ENCODE measurements at places on chromosomes 7 and 10.

GRCh38 chr10:119087271-119087882 lies 6.8 kb upstream of the EIF3A start:
- DNase-seq, result no peak

DNA sequence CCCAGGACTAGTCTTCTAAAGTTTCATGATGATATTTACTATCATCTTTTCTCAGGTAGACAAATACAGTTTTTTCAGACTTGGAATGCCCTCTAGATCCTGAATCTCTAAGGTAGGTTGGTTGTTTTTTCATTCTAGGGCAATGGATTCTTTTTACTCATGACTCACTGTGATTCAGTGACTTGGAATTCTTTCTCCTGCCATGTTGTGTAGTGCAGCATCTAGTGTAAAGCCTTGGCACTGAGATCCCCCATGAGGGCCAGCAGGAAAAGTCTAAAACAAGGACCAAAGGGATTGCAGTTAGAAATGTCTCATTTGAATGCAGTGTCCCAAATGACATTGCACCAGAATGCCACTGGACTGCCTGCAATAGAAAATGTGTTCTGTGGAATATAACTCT lies 430.4 kb downstream of the NEBL start:
- DNase-seq, result no peak

DNA sequence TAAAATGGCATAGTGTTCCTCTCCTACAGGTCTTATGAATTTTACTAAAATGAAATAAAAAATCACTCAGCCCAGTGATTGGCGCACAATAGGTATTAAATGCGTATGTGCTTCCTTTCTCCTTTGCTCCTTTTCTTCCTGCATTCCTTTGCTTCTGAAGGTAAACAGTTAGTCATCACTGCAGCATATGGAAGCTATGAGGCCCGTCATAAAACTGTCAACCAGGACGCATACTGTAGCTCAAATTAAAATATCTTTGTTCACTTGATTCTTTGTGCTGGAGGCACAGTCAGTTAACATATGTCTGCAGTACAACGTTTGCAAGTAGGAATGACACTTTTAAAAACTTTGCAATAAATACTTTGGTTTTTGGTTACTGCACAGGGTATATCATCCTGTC lies 374.7 kb downstream of the TCERG1L start:
- no peak for DNase-seq

- no peak for DNase-seq
Measured at GRCh38 chr10:88106366-88106765, 242.9 kb downstream of the PTEN start.

DNA sequence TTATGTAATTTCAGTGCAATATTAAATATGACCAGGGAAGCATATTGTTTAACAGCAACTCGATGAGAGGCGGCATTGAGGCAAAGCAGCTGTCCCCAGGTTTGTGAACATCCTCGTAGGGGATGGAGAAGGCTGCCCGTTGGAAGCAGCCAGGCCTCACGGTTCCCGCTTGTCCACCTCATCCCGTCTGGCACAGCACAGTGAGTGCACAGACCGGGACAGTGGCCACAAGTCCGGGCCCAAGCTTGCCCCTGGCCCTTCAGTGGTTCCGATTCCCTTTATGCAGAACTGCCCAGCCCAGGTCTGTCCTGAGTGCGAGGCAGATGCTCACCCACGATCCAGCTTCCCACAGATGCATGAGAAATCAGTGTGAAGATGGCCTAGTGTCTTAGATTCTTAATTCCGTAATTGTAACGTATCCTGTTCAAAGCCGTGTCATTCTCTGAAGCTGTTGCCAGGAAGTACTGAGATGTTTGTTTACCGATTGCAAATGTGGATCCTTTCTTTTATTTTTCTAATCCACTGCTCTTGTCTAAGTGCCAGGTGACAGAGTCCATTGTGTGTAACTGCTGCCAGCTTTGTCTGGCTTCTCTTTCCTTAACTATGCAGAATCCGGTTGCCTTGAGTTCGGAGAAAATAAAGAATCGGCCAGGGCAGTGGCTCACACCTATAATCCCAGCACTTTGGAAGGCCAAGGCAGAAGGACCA lies 35.5 kb downstream of the PFKP start:
- DNase-seq, result no peak

DNA sequence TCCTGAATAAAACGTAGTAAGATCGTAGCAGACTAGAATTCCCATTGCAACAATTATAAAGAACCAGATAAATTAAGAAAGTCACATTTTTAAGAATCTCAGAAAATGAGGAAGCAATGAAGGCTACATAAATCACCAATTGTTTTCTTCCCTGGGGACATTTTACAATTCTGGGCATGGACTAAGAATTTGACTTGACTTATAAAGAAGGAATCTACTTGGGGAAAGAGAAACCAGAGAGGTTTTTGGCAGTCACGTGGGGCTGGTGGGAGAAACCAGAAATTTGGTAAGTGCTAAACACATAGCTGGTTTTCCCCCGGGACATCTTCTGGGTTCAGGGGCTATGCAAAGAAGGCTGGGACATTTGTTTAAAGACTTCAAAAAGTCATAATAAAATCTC lies 109.8 kb upstream of the IL6 start:
- DNase-seq, result no peak

- no peak for DNase-seq
Measured at GRCh38 chr7:127690806-127691205, 38.8 kb downstream of the SND1 start.

DNA sequence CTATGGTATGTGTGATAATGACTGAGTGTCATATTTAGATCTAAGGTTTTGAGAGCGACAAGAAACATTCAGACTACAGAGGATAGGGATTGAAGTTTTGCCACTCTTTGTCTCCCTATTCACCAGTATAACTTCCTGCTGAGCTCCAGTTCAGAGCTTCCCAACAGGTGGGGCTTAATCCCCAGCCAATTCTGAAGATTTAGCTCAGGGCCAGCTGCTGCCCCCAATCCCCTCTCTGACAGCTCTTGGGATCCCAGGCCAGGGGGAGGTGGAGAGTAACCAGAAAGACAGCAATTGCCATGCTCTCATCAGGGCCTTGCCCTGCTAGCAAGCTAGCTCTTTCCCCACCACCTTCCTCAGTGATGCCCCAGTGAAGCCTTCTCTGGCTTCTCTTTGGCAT lies 57.8 kb downstream of the TRIL start:
- no peak for DNase-seq

DNA sequence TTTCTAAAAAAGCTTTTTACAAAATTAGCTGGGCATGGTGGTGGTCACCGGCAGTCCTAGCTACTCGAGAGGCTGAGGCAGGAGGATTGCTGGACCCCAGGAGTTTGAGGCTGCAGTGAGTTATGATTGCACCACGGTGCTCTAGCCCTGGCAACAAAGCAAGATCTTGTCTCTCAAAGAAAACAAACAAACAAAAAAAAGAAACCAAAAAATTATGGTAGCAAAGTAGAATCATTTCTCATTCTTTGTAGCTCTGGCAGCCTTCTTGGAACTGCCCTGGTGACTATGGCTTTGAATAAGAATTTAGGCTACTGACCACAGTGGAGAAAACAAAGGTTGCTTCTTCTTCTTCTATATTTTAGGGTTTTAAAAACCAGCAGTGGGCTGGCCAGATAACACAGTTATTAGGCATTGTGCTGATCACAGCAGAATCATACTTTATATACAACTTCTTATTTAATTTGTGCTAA lies 41.9 kb upstream of the PRKAR2B start:
- no peak for DNase-seq

DNA sequence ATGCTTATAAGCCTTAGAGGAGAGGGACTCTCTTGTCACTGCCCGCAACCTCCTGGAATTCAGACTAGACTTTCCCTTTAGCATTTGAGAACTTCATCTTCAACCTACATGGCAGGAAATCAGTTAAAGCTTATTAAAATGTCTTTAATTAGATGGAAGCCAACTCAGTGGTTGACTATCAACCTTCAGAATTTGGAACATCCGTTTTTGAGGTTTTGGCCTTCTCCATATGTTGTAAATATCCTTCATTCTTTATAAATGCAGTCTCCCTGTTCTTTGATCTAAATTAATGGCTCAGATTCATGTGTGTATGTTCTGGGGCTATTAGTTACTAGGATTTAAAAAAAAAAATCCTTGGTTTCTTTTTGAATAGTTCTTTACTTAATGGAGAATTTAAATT lies 85.0 kb downstream of the ANKRD61 start:
- DNase-seq, result no peak

GRCh38 chr7:111787099-111787498 lies 224.8 kb upstream of the IMMP2L start:
- no peak for DNase-seq

GRCh38 chr7:140640060-140640637 lies 464 bp downstream of the DENND2A start:
- DNase-seq, result no peak

DNA sequence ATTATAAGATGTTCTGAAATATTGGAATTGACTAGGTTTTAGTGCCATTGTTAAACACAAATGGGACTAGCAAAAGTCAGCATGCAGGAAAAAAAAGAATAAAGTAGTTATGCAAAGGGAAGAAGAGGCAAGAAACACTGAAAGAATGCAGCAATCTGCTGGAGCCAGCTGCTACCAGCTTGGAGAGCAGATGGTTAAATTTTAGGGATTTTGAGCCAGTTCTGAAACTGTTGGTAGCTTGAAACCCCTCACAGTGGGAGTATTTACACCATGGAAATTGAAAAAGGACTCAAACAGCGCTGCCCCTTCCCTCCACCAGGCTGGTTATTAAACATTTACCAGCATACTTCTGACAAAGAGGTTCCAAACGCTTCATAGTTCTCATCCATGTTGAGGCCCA lies 41.0 kb downstream of the SCRN1 start:
- DNase-seq, result no peak

- no peak for DNase-seq
Measured at GRCh38 chr10:29806350-29806788, 171.6 kb upstream of the SVIL start.

DNA sequence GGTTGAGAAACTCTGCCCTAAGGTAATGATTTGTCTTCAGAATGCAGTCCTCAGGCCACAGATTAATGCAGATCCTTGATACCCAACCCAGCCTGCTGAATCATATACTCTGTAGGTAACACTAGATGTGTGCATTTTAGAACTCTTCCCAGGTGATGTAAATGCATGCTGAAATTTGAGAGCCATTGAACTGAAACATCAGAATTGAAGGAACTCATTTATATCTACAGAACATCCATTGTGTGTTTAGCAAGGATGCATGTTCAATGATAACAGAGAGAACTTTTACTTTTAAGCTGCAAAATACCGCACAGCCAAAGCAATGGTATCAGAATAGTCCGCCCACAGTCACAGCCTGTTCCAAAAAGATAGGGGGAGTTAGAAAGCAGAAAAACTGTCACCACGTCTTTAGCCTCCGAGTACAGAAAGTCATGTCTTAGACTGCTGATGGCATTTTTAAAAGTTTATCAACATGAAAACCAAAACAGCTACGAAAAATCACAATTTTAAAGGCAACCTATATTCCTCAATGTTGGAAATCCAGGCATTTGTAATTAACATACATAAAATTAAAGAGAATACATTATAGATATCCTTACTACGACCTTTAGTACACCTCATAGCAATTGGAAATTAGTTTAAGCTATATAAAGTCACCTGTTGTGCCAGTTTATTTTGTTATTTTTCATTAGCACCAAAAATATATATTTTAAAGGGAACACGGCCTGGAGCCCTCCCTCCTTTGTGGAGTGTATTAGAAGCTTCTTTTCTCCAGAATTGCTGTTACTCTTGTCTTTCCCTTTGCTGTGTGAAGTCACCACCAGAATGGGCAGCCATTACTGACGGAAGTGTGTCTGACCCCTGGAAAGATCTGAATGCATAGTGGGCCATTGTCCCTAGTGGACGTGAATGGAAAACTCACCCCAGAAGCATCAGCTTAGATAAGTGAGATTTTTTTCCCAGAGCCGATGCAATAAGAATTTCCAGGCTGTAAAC lies 65.8 kb upstream of the PRKAR2B start:
- no peak for DNase-seq

- no peak for DNase-seq
Measured at GRCh38 chr10:114026189-114027040, 17.3 kb upstream of the ADRB1 start.

GRCh38 chr7:121938429-121938996 lies 65.6 kb downstream of the PTPRZ1 start:
- DNase-seq, result no peak

GRCh38 chr7:108805808-108806397 lies 236.2 kb downstream of the DNAJB9 start:
- DNase-seq, result no peak

GRCh38 chr7:50329775-50330174 lies 25.3 kb downstream of the IKZF1 start:
- DNase-seq, result no peak

DNA sequence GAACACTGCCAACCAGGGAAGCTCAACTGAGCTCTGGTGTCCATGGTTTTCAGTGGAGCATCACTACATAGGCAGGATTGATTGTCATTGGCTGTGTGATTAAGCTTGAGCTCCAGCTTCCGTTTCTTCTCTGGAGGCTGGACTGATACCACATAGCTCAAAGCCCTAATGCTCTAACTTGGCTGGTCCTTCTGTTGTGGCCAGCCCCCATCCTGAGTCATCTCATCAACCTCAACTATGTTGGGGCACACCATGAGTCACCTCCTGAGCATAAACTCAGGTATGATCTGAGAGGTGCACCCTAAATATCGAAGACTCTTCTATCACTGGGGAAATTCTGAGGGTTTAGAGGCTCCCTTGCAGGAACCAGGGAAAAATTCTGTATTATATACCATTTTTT lies 114.5 kb upstream of the INHBA start:
- DNase-seq, result no peak

GRCh38 chr7:15972862-15973275 lies 286.4 kb upstream of the MEOX2 start:
- no peak for DNase-seq

DNA sequence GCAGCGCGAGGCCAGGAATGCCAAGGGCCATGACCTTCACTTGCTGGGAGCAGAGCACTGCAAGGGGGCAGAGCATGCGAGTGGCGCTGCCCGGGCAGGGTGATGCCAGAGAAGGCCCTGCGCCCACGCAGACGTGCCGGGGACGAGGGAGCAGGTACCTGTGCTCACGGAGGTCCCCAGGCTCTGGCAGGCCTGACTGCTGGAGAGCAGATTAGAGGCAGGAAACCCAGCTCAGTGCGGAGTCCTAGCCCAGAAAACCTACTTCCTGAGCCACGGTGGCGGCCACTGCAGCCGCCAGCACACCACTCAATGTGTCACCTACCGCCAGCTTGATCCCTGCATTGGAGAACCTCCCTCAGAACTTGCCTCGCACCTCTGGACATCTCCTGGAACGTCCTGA lies 148.4 kb downstream of the MAD1L1 start:
- DNase-seq, result no peak

GRCh38 chr10:103111031-103111917 lies 81.8 kb downstream of the NT5C2 start:
- DNase-seq, result no peak

DNA sequence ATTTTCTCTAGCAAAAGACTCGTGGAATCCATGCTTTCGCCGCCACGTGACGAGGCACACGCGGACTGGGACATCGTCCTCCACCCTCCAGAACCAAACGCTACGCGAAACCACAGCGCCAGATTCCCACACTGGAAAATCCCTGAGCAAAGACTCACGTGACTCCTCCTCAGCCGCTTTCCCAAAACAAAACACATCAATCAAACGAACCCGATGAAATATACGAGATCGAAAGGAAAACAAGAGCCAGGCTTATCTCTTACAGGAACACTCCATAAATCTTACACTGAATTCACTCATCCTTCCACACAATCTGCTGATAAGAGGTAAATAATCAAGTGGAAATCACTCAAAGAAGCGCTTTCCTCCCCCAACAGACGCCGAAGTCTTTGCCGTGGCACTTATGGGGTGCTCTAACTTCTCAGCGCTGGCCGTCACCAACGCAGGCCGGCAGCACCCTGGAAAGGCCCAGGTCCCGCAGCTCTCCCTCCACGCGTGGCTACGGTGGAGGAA lies 23.8 kb downstream of the DIP2C start:
- DNase-seq, result no peak

Data from activated CD4-positive, alpha-beta T cell treated with anti-CD3 and anti-CD28 coated beads, Interleukin-2, amount 50 U/mL, for 1 hour (primary cell).